ENCODE measurements at places on chromosomes 6 and 20.

DNA sequence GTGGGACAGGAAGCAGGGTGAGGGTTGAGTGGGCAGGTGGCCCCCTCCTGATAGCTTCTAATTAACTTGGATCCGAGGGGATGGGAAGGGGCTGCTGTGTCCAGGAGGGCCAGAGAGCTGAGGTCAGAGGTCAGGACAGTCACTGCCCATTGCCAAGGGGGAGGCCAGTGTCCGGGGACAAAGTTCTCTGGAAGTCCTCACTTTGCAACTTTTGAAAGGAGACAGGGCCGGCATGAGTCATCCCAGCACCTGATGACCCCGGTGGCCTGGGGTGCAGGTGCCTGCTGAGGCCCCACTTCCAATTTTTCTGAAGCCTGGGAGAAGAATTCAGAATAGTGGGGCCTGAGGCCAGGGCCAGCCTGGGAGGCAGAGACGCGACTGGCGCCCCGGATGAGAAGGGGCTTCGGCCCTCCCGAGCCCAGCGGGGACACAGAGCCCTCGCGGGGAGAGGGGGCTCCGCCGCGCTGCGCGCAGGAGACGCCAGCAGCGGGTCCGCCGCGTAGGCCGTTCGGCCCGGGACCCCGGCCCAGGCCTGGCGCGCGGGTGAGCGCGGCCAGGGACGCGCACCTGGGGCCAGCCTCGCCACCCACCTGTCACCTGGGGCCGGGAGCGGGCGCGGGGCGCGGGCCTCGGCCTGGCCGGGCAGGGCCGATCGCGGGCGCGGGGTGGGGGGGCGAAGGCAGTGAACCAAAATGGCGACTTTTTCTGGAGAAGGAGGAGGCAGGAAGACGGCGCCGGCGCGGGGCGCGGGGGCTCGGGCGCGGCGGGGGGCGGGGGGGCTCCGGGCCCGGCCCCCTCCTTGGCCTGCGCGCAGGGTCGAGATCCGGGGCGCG lies 586 bp downstream of the ZNF512B start:
- no peak for DNase-seq

DNA sequence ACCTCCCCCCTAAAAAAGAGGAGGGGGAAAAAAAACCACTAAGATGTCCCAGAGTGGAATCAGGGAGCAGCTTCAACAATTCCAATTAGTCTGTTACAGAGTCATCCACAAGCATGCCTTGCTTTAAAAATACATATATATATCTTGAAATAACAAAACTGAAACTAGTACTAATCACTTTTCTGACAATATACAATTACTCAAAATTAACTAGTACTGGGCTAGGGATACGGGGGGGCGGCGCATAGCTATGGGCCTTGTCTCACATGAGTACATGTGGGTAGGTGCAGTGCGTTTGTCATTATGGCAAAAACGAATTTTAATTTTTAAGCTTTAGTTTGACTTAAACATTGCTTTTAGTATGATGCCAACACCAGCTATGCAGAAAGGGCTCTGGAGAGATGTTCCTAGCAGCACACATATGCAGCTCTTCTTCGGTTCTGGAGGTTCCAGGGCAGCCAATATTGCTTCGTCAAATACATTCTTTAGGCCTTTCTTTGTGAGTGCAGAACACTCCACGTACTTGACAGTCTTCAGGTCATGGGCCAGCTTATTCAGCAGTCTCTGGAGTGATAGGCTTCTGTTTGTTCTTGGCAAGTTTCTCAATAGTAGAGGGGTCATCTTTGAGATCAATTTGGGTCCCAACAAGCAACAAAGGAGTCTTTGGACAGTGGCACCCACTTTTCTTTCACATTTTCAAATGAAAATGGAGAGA lies 38.8 kb downstream of the ITCH start:
- no peak for DNase-seq

GRCh38 chr20:47317127-47317895 lies 39.2 kb downstream of the ZMYND8 start:
- peak; percentile 42 for DNase-seq

DNA sequence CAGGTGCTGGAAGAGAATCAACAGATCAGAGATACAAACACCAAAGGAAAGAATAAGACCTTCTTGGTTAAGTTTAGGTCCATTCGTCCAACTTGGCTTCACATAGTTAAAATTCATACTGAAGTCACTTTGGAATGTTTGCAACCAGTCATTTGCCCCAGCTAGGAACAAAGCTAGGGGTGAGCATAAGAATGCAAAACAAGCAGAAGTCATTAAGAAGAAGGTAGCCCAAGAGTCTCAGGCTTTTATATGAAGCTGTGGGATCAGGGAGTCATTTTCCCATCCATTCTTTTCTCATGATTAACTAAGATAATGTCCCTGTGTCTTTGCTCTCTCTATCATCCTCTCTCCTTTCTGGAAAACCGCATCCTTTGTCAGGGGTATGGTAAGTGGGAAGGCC lies 51.5 kb upstream of the TMEM170B start:
- DNase-seq: no peak

DNA sequence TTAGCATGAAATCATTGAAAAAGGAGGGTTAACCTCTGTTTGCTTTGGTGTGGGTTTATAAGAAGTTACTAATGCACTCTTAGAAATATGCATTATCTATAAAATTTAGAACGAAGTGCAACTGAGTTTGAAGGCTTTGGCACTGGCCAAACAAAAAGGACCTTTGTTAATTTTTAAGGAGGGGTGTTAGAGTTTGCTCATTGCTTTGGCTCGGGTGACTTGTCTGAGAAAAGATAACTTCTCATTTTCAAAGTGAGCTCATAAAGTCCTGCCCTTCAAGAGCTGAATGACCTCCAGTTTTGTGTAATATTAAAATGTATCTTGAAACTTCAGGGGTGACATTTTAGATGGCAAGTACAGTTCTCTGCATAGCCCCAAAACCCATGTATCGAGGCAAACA lies 25.9 kb downstream of the NEDD9 start:
- DNase-seq: no peak

DNA sequence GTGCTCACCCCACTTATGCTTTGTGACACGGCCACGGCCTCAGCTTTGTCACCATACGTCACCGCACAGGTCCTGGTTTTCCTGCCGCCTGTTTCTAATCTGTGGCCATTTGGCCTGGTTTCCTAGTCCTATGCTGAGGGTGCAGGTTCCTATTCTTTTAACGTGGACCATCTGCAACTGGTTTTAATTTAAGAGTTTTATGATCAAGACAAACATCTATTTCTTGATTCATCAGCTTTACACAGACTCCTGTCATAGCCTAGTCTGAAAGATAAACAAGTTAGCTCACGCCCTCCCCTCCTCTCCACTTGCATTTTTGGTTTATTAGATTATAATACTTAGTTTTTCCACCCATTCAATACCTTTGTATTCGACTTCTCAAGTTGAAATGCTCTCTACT lies 97.5 kb upstream of the RPS6KA2 start:
- no peak for DNase-seq

- DNase-seq: no peak
Measured at GRCh38 chr20:51391926-51392325, 150.6 kb downstream of the NFATC2 start.

All from activated gamma-delta T cell treated with anti-CD3 and anti-CD28 coated beads, Interleukin-2, amount 50 U/mL, for 16 hours (primary cell).